ENCODE measurements at places on chromosomes 3 and 15. TPM values are rescaled to one million over a fixed set of nuclear protein-coding genes. Genes with fewer than 3 reads are reported as not detected.

- no peak for DNase-seq
Measured at GRCh38 chr3:171121801-171122200, 95.3 kb upstream of the SLC2A2 start.

- DNase-seq, result no peak
Measured at GRCh38 chr3:40891186-40891585, 308.1 kb upstream of the CTNNB1 start.

DNA sequence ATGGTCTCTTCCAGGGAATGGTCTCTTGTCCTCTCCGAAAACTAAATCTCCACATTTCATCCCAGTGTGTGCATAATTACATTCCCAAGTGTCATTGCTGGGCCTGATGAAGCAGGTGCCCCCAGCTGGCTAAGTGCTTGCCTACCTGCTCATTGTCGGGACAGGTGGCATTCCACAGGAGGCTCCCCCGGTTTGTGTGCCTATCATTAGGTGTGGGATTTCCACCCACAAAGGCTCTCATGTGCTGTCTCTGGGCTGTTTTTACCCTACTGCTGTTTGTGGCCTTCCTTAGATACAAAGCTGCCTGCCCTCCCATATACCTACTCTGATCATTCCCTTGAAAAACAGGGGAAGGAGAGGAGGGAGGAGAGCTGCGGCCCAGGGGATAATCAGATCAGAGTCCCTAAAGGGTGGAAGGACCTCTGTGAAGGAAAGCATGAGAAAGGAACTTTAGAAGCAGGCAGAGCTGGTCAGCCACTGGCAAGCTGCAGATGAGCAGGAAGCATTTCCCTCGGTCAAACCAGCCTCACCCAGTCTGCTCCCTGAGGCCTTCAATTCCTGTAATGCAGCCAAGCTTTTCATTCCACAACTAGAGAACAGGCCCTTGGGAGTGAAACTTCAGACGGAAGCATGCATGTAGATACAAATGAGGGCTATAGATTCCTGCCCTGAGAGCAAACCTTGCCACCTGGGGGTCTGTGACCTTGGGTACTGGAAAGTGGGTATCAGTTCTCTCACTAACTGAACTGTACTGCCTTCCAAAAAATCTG lies 60.7 kb upstream of the HEG1 start:
- no peak for DNase-seq

The UTS2B gene
- 0.23 TPM for polyA plus RNA-seq
